GM03348 (cell line): ENCODE measurements at places on chromosomes 12 and 14.
A peak's percentile ranks its signal among the peaks of the same experiment; 100 is the strongest.

- DNase-seq = no peak
Observed at GRCh38 chr12:76288218-76288617, 60.0 kb downstream of the BBS10 start.

GRCh38 chr14:88931321-88932110, 107.1 kb downstream of the TTC8 start:
- DNase-seq = no peak

- no peak for DNase-seq
Observed at GRCh38 chr12:104315326-104316224, 12.0 kb downstream of the EID3 start.

GRCh38 chr12:3641428-3642018, 111.4 kb downstream of the CRACR2A start:
- DNase-seq = peak; percentile 85

DNA sequence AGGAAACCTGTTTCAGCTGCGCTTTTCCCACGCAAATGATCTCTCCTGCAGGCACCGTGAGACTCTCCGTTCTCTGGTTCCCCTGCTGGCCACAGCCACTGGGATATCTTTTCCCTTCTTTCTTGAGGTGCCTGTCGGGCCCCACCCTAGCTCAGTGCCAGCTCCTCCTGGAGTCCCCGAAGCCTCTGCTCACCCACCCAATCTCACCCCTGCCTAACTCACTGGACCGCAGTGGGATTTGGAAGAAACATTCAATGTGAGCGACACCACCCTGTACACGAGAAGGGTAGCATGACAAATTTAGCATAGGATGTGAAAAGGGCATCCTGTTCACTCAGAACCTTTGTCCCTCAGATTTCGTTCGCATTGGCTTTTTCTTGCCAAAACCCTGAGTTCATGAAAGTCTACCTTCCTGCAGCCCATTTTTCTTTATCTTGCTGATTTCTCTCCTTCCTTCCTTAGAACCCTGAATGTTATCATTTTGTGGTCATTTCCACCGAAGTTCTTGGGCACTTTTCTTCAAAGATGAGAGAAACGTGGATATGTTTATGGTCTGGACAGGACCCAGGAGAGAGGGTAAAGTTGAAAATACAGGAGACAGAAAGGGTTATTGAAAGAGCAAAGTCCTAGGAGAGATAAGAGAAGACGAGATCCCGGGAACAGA, 63.6 kb upstream of the ELK3 start:
- no peak for DNase-seq
